ENCODE measurements at places on chromosomes 2 and 18. TPM values are rescaled to one million over a fixed set of nuclear protein-coding genes. Genes with fewer than 3 reads are reported as not detected.

DNA sequence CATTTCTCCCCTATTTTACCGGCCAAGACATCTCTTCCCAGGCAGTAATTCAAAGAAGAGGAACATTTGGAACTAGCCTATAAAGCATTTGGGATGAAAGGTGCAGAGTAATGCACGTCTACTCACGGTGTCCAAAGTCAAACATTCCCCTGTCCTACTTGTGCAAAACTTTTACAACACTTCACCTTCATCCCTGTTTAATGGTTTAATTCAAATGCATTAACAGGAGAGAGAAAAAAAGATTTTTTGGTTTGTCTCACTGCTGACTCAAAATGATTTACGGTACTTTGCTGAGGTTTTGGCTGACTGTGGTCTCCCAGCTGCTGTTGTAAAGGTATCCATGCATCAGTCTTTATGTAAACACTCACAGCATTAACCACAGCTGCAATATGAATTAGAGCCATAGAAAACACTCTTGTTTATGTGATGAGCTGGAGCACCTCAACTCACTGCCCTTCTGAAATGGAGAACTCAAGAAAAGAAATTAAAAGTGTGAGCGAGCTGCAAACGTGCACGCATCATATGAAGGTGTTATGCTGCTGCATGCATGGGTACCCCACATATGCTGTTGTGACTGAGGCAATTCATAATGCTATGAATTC is 220.5 kb downstream of the PIEZO2 start:
- no peak overlapping the region for H3K27ac ChIP-seq
- no peaks in the 10 kb centered on the region for H3K4me1 ChIP-seq
- no peaks in the 10 kb centered on the region for H3K36me3 ChIP-seq
- H3K27me3 ChIP-seq: peaks cover 12% of the 10 kb centered on the region
- H3K4me3 ChIP-seq: no peak overlapping the region

The CAMKMT gene
- 9.8 TPM for total RNA-seq

DNA sequence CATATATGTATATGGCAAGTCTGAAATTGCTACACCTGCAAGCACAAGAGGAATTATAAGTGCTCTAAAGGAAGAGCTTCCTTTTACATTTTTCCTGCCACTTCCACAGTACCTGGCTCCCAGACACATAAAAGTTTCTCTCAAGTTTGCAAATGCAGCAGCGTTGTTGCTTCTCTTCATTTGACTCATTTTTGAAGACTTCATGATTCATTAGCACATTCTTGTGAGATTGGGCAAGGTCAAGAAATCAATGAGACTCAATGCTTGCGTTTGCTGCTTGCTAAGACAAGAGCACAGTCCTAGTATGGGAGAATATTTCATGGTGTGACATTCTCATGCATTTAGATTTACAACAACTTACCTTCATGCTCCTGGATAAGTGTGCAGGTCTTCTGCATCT is 42.6 kb upstream of the PDCL3 start:
- H3K36me3 ChIP-seq: no peaks in the 10 kb centered on the region
- no peak overlapping the region for H3K27ac ChIP-seq
- no peak for ATAC-seq

DNA sequence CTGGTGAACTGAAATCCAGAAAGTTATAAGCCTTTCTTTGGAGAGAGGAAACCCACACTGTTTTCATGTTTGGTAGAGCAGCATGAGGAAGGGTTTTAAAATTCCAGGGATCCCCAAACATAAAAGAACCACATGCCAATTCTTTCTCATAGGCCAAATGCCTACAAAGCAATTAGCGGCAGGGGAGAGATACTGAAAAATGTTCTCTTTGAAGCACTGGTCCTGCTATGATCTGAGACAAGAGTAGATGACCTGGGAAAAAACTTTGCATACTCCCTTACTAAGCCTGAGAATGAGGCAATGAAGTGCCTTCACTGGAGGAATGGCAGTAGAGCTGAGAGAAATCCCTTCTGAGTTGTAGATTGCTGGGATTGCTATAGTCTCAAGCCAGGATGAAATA is 1261.7 kb downstream of the DSC3 start:
- H3K36me3 ChIP-seq: no peaks in the 10 kb centered on the region
- H3K27ac ChIP-seq: no peak overlapping the region
- H3K4me1 ChIP-seq: no peaks in the 10 kb centered on the region
- ATAC-seq: no peak

DNA sequence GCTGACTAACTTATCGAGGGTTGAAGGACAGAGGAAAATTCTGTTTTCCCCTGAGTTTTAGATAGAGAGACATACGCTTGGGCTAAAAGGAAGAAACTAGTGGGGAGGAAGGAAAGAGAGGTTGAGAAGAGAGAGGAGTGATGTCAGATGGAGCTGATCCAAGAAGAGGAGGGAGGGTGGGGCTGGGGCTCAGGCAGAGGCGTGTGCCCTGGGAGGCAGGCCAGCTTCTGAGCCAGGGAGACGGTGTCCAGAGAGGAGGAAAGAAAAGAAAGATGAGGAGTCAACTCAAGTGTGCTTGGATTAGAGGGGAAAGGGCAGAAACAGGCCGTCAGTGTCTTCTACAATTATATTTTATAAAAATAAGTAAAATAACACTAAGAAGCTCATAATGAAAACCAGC is 56.2 kb downstream of the EMILIN2 start:
- H3K36me3 ChIP-seq: no peaks in the 10 kb centered on the region
- ATAC-seq: peak; percentile 65
- H3K27ac ChIP-seq: peak overlapping the region; percentile 54
- H3K27me3 ChIP-seq: peaks cover 24% of the 10 kb centered on the region
- H3K4me3 ChIP-seq: no peak overlapping the region

GRCh38 chr2:177852389-177852788 is 220.2 kb downstream of the PDE11A start:
- H3K27me3 ChIP-seq: no peaks in the 10 kb centered on the region
- H3K4me3 ChIP-seq: no peak overlapping the region
- H3K27ac ChIP-seq: no peak overlapping the region
- H3K36me3 ChIP-seq: no peaks in the 10 kb centered on the region

DNA sequence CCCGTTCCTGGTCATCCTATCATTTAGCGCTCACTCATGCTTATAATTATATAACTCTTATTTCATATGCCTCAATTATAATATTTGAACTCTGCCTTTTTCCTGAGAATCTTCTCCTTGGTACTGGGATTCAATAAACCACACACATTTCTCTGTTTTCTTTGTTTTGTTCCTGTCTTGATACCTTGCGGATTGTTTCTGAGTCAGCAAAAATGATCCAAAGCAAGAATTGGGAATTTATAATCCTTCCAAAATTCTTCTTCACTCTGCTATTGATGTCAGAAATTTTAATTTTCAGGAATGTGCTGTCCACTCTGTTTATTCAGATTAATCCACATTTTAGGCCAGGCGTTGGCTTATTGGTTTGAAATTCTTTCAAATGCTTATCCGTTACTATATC is 886.0 kb downstream of the SUCLG1 start:
- H3K27ac ChIP-seq: no peak overlapping the region
- no peak for ATAC-seq
- H3K36me3 ChIP-seq: no peaks in the 10 kb centered on the region
